Stimulated activated CD4-positive, alpha-beta T cell treated with anti-CD3 and anti-CD28 coated beads, Interleukin-15, amount 100 ng/mL, for 48 hours (primary cell): ENCODE measurements at places on chromosomes 16 and 17.

DNA sequence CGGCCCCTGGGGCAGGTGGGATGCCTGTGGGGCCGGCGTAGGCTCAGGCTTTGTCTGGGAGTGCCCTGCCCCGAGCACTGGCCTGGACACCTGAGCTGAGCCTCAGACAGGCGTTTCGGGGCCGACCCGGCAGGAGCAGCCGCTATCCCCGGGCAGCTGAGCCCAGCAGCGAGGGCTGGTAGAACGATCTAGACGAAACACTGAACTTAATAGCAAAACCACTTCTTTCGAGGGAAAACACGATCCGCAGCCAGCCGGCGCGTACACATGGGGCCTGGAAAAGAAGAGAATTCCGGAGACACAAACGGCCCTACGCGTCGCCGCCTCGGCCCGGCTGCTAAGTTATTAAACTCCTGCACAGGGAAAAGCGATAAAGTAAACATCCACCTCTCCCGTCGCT lies 22.0 kb upstream of the SSTR5 start:
- no peak for DNase-seq

DNA sequence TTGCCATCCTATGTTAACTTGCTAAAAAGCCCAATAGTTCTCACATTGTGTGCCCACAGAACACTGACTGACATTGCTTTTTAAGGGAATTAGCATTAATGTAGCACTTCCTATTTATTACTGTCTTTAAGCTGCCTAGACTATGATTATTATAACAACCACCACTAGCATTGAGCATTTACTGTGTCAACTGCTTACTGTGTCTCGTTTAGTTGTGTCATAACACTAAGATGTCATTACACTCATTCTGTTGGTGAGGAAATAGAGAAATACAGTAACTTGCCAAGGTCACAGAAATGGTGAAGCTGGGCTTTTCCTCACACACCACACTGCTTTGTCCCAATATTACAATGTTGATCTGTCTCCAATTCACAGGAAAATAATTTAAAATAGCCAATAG lies 30.2 kb downstream of the TRIM25 start:
- DNase-seq = no peak

- DNase-seq = no peak
These were observed 5.3 kb upstream of the CAVIN1 start for GRCh38 chr17:42428141-42428944.

DNA sequence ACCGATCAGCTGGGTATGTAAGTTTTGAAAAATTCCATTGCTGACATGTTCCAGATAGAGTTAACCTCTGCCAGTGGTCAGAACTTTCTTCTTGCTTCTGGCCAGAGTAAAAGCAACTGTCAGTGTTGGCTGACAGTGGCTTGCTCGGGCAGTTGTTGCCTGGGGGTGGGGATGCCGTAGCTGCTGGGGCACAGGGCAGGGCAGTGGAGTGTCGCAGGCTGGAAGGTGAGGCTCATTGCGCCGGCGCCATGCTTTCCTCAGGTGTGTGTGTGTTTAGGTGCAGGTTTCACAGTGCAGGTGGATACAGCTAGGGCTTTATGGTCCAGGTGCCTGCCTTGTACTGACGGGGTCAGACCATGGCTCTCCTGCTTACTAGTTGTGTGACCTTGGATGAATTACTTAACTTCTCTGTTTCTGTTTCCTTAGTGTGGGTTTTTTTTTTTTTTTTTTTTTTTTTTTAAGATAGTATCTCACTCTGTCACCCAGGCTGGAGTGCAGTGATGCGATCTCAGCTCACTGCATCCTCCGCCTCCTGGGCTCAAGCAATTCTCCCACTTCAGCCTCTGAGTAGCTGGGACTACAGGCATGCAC lies 156.4 kb downstream of the SNX29 start:
- no peak for DNase-seq

DNA sequence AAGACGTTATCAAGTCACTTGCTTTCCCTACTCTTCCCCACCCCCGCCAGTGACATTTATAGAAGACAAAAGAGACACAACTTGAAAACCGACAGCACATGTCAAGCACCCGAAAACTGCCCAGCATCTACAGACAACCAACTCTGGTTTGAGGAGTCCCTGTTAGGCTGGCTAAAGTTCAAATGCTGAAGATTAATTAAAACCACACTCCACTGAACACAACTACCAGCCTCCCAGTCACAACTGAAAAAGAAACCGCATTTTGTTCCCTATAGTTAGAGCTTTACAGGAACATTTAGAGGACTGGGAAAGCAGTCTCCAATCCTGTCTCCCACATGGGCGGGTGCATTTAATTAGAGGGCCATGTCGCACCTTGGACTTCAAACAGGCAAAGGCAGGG lies 73.0 kb upstream of the COX10 start:
- no peak for DNase-seq

- DNase-seq = no peak
These were observed 11.9 kb downstream of the DNAAF8 start for GRCh38 chr16:4746215-4746614.
